Heart right ventricle (tissue), 16 donors: ENCODE measurements at places on chromosomes 16 and 17. TPM values are rescaled to one million over a fixed set of nuclear protein-coding genes. Genes with fewer than 3 reads are reported as not detected.

The CCL16 gene
- polyA plus RNA-seq: 0.88 TPM

The KRTAP4-6 gene
- not detected for polyA plus RNA-seq

The KRT20 gene
- polyA plus RNA-seq: not detected

The SPNS3 gene
- polyA plus RNA-seq: 0.13 TPM

The MYH8 gene
- not detected for polyA plus RNA-seq

The MSI2 gene
- 27.1 TPM for polyA plus RNA-seq

The G6PC1 gene
- not detected for polyA plus RNA-seq

The TMEM114 gene
- not detected for polyA plus RNA-seq

The SHISA9 gene
- 0.07 TPM for polyA plus RNA-seq

The SLC52A1 gene
- not detected for polyA plus RNA-seq

The MLKL gene
- polyA plus RNA-seq: 11.1 TPM

The C16orf95 gene
- 1.7 TPM for polyA plus RNA-seq

The ABCA10 gene
- polyA plus RNA-seq: 1.0 TPM

The PERCC1 gene
- polyA plus RNA-seq: 0.04 TPM

The PDIA2 gene
- 2.6 TPM for polyA plus RNA-seq

The TOP2A gene
- 1.5 TPM for polyA plus RNA-seq

The HCRT gene
- not detected for polyA plus RNA-seq

The MAP2K4 gene
- 7.2 TPM for polyA plus RNA-seq

The PDILT gene
- polyA plus RNA-seq: not detected

The MGAT5B gene
- polyA plus RNA-seq: 0.29 TPM

The CENPX gene
- 48.6 TPM for polyA plus RNA-seq

The SLC26A11 gene
- polyA plus RNA-seq: 3.0 TPM

The MRPL38 gene
- 86.0 TPM for polyA plus RNA-seq

The TBC1D3B gene
- 0.42 TPM for polyA plus RNA-seq

The KCTD5 gene
- polyA plus RNA-seq: 11.7 TPM

The ZNF750 gene
- polyA plus RNA-seq: 0.14 TPM

The PLA2G10 gene
- polyA plus RNA-seq: 0.03 TPM

The COL1A1 gene
- 81.5 TPM for polyA plus RNA-seq
